ENCODE measurements at places on chromosomes 1 and 21. TPM values are rescaled to one million over a fixed set of nuclear protein-coding genes. Genes with fewer than 3 reads are reported as not detected.

TNN gene
- not detected for total RNA-seq

PDZK1 gene
- total RNA-seq: not detected

HSF2BP gene
- 0.35 TPM for total RNA-seq

RAB4A gene
- 33.4 TPM for total RNA-seq

NDUFS5 gene
- 101 TPM for total RNA-seq

DMBX1 gene
- not detected for total RNA-seq

DNA sequence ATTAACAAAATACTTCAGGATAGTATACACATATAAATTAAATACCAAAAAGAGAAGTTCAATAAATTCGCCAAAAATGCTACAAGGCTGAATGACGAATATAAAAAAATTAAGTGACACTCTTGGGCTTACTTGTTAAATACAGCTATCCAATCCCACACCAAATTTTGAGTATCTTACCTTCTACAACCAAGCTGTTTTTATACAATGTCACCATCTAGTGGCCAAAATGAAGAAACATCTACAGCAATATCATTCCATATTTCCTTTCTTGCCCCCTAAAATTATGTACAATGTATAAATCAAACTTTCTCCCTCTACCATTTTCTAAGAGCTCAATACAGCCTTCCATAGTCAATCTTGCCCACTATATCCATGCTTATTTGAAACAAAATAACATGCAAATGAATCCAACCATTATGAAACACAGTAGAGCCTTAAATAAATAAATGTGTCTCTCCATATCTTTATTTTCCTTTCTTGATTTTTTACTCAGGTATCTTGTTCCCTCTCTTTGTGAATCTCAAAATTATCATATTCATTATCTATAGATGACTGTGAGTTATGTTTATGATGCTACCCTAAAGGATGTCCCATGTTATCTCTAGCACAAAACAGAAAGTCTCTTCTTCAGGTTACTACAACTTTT, 86.3 kb downstream of the ACBD6 start:
- H3K36me3 ChIP-seq: peaks cover 4% of the 10 kb centered on the region
- H3K4me3 ChIP-seq: no peak overlapping the region
- no peak overlapping the region for H3K27ac ChIP-seq
- H3K27me3 ChIP-seq: no peaks in the 10 kb centered on the region

GRCh38 chr1:79044974-79045650, 38.6 kb upstream of the ADGRL4 start:
- no peak overlapping the region for H3K4me3 ChIP-seq
- no peaks in the 10 kb centered on the region for H3K4me1 ChIP-seq
- H3K36me3 ChIP-seq: no peaks in the 10 kb centered on the region
- no peak for DNase-seq
- H3K27ac ChIP-seq: no peak overlapping the region
- no peaks in the 10 kb centered on the region for H3K27me3 ChIP-seq

DNA sequence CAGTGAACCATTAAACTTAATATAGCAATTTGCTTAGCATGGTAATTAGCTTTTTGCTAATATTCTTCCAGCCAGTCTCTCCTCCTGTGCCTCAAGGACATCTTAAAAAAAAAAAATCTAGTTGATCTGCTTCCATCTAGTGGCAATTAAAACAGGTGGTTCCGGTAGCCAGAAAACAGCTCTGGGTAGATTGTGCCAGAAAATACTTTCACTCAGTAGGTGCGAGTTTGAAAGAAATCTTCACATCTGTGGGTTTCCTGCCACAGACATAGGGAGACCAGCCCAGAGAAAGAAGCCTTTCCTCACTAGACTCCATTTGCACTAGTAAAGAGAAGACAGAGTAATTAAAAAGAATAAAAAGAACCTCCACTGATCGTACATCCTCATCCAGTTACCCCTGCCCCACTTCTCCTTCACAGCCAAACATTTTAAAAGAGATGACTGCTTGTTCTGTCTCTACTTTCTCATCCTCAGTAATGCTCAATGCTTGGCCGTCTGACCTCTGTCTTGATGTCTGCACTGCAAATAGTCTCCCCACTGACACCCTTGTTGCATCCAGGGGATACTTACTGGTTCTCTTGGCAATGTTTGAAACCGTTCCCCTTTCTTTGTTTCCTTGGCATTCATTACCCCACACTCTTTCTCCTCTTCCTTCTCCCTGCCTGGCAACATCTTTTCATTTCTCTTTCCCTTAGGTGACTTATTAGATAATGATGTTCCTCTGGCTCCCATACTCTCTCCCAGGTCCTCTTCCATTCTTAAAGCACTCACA, 16.9 kb downstream of the SELL start:
- peak; percentile 79 for DNase-seq

DNA sequence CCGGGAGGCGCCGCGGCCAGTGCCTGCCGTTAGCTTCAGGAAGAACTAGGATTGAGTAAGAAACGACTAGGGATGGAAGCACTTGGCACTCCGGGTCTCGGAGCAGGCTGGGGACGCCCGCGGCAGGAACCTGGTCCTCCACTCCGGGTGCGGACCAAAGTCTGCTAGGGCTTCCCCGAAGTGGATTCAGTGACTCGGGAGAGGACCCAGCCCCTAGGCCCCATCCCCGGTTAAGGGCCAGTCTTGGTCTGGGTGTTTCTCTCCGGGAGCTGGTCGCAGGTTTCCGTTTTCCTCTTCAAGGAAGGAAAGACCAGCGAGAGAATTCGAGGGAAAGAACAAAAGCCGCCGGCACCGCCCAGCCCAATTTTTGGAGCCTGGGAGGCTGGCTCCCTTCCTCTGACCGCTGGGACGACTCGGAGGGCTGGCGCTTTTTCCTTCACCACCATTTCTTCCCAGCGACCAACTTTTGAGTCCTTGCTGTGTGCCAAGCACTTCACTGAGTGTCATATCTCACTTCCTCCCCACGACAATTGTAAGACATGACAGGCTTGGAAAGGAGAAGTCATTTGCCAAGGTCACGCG, 16.8 kb upstream of the STMN1 start:
- no peak overlapping the region for H3K27ac ChIP-seq
- no peaks in the 10 kb centered on the region for H3K36me3 ChIP-seq
- H3K4me1 ChIP-seq: peaks cover 23% of the 10 kb centered on the region

GRCh38 chr1:184648160-184648855, 106.3 kb downstream of the EDEM3 start:
- H3K4me3 ChIP-seq: no peak overlapping the region
- DNase-seq: no peak
- no peaks in the 10 kb centered on the region for H3K36me3 ChIP-seq
- no peak overlapping the region for H3K27ac ChIP-seq
- H3K4me1 ChIP-seq: no peaks in the 10 kb centered on the region

- H3K4me3 ChIP-seq: no peak overlapping the region
- H3K27me3 ChIP-seq: no peaks in the 10 kb centered on the region
- no peak overlapping the region for H3K27ac ChIP-seq
- no peaks in the 10 kb centered on the region for H3K36me3 ChIP-seq
- DNase-seq: no peak
Observed at GRCh38 chr1:174880171-174880570, 119.6 kb upstream of the CACYBP start.

- no peak for DNase-seq
- H3K27ac ChIP-seq: no peak overlapping the region
- peaks cover 85% of the 10 kb centered on the region for H3K36me3 ChIP-seq
- H3K27me3 ChIP-seq: no peaks in the 10 kb centered on the region
Observed at GRCh38 chr1:246647513-246647912, 76.7 kb upstream of the SCCPDH start.

DNA sequence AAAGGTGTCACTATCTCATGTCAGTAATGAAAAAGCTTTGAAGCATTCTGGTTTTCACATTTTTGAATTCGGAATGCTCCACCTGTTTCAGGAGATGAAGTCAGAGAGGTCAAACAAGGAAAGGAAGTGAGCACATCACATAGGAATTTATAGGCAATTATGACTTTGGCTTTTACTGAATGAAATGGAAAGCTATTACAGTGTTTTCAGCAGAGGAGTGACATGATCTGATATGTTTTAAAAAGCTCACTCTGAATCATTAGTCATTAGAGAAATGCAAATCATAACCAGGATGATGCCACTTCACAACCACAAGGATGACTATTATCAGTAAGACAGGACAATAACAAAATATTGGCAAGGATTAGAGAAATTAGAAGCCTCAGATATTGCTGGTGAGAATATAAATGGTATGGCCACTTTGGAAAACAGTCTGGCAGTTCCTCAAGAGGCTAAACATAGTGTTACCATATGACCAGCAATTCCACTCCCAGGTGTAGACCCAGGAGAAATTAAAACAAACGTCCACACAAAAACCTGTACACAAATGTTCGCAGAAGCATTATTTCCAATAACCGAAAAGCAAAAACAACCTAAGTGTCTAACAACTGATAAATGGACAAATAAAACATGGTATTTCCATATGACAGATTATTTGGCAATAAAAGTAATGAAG, 7.5 kb downstream of the TAF1A start:
- no peaks in the 10 kb centered on the region for H3K4me1 ChIP-seq
- no peaks in the 10 kb centered on the region for H3K27me3 ChIP-seq
- no peak overlapping the region for H3K4me3 ChIP-seq

DNA sequence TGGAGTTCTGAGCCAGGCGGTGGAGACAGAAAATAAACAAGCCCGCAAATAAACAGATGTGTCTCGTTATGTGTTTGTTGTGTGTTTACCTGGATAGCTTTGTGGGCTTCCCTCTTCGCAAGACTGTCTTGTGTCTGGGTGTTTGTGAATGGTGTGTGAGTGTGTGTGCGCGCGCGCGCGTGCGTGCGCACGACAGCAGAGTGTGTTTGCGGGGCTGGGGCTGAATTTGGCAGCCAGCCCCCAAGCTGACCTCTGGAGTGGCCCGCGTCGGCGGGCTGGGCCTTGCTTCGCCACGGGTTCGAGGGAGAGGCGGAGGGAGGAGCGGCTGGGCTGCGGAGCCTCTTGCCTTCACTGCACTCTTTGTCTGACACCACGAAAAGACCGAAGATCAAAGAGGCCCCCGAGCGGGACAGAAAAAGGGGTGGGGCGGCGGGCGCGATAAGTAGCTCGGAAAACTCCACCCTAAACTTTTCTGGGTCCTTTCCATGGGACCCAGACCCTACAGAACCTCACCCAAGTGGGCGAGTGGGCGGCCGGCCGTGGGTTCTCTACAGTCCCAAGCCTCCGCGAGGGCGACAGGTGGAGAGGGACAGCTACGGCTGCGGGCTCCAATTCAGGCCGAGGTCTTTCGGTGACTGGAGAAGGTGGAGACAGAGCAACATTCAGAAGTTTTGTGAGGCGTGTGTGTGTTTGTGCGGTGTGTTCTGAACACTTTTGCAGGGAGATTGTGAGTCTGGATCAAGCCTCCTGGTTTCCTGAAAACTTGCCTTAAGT, 14.5 kb downstream of the PAX7 start:
- H3K27me3 ChIP-seq: peaks cover 20% of the 10 kb centered on the region
- no peak overlapping the region for H3K4me3 ChIP-seq
- no peaks in the 10 kb centered on the region for H3K36me3 ChIP-seq
- H3K4me1 ChIP-seq: peaks cover 20% of the 10 kb centered on the region
- no peak for DNase-seq
- H3K27ac ChIP-seq: no peak overlapping the region

DNA sequence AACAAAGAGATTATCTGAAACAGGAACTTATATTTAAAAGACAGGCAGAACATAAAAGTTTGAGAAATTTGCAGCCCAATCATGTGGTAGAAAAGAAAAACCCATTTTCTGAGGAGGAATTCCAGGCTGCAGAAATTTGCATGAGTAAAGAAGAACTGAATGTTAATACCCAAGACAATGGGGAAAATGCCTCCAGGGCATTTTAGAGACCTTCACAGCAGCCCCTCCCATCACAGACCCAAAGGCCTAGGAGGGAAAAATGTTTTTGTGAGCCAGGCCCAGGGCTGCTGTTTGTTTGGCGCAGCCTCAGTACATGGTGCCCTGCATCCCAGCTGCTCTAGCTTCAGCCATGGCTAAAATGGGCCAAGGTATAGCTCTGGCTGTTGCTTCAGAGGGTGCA, 554.3 kb upstream of the CHRM3 start:
- no peaks in the 10 kb centered on the region for H3K27me3 ChIP-seq
- H3K27ac ChIP-seq: no peak overlapping the region

DNA sequence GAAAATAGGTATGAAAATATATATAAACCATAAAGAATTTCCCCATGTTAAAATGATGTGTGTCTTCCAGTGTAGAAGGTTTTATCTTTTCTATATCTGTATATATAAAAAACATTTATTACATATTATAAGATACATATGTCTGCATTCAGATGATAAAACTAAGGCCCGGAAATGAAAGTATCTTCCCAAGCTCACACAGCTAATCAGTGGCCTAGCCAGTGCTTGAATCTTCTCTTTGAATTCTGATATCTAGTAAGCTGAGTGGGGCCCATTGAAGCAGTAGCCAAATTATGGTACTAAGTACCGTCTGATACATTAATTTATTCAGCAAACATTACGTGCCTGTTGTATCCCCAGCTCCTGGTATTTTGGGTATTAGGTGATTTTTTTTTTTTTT, 28.6 kb downstream of the UCK2 start:
- H3K27me3 ChIP-seq: no peaks in the 10 kb centered on the region
- peaks cover 5% of the 10 kb centered on the region for H3K4me1 ChIP-seq
- no peak for DNase-seq
- no peaks in the 10 kb centered on the region for H3K36me3 ChIP-seq
- H3K4me3 ChIP-seq: no peak overlapping the region

DNA sequence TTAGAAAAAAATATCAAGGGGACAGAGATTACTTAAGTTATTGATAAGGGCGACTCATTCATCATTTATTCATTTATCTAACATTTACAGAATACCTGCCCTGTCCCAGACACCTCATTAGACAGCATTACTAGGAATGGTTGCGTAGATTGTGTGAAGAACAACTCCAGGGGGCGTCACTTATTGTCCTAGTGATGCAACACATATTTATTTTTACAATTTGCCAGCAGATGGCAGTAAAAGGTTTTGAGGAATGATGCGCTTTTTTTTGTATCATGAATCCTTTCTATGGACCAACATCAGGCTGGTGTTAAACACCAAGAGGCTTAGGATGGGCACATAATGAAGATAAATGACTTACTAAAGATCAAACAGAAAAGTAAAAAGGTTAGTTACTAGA, 5.5 kb downstream of the NCAM2 start:
- H3K36me3 ChIP-seq: no peaks in the 10 kb centered on the region
- H3K27me3 ChIP-seq: peaks cover 3% of the 10 kb centered on the region
- H3K4me1 ChIP-seq: no peaks in the 10 kb centered on the region
- no peak overlapping the region for H3K27ac ChIP-seq
- H3K4me3 ChIP-seq: no peak overlapping the region

DNA sequence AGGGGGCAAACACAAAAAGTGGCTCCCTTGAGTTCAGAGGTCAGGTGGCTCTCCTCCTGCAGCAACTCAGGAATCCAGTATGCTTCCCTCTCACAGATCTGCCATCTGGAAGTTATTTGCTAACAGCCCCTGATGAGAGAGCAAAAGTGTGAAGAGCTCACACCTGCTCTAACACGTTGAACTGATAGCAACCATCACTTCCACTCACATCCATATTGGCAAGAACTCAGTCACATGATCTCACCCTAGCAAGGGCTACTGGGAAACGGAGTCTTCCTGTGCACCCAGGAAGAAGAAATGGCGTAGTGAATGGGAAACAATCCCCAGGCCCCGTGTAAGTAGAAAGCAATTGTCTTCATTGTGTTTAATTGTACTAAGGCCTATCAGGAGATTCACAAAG, 20.7 kb upstream of the SLC45A1 start:
- no peaks in the 10 kb centered on the region for H3K36me3 ChIP-seq
- H3K27ac ChIP-seq: no peak overlapping the region
- DNase-seq: no peak
- H3K27me3 ChIP-seq: peaks cover 3% of the 10 kb centered on the region

All from CD4-positive, CD25-positive, alpha-beta regulatory T cell (primary cell).